ENCODE measurements at places on chromosomes 3 and 15.

- peak; percentile 13 for DNase-seq
Measured at GRCh38 chr15:76903251-76903681, 1.9 kb downstream of the SCAPER start.

DNA sequence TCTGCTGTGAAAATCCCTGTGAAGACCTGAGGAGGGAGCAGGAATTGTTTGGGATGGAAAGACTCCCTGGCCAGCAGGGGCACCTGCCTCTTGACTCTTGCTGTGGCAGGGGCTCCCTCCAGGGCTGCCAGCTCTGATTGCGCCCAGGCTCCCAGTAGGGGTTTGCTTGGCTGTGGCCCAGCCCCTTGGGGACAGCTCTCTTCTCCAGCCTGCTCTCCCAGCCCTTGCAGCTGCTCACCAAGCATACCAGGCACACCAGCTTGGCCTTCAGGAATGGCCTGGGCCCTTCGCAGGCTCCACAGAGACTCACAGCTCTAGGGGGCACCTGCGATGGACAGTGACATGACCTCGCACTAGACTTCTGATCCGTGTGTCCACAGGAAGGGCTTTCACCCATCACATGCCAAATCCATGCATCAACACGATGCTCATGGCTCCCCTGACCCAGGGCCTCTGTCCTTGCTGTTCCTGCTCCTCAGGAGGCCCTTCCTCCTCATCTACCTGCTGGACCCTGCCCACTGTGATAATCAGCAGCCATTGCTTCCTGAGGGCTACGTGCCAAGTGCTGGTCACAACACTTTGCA lies 61.8 kb downstream of the SCN5A start:
- DNase-seq: no peak

DNA sequence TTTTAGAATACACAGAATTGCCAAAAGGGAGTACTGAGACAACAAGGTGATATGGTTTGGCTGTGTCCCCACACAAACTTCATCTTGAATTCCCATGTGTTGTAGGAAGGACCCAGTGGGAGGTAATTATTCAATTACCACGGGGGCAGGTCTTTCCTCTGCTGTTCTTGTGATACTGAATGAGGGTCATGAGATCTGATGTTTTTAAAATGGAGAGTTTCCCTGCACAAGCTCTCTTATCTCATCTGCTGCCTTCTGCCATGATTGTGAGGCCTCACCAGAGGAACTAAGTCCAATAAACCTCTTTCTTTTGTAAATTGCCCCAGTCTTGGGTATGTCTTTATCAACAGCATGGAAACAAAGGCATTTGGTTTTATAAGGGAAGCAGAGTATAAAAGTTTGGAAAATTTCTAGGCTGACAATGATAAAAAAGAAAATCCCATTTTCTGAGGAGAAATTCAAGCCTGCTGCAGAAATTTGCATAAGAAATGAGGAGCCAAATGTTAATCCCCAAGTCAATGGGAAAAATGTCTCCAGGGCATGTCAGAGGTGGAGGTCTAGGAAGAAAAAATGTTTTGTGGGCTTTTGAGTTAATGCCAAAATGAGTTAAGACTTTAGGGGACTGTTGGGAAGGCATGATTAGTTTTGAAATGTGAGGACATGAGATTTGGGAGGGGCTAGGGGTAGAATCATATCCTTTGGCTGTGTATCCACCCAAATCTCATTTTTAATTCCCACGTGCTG lies 130.5 kb upstream of the THRB start:
- DNase-seq: no peak

GRCh38 chr15:55981582-55982249 lies 11.7 kb downstream of the NEDD4 start:
- no peak for DNase-seq

DNA sequence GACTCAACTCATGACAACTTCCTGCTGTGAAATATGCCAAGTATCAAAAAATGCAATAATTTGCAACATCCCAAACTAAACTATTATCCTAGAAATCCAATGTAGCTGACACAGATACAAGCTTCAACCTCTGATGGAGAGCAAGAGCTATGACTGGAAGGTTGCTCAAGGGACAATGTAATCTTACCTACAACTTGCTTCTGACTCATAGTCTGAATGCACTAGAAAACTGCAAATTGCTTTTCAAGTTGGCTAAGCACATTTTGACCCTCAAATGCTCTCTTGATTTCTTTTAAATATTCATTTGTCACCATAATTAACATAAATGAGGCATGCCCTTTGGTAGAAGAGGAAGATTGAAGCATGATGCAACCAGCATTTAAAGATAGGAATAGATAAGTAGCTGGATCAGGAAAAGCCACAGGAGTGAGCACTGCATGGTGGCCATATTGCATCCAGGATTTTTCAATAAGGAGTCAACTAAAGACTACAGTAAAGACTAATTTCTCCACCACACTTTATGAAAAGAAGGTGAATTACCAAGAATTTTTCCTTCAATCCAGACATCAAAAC lies 630.8 kb upstream of the GBE1 start:
- no peak for DNase-seq

DNA sequence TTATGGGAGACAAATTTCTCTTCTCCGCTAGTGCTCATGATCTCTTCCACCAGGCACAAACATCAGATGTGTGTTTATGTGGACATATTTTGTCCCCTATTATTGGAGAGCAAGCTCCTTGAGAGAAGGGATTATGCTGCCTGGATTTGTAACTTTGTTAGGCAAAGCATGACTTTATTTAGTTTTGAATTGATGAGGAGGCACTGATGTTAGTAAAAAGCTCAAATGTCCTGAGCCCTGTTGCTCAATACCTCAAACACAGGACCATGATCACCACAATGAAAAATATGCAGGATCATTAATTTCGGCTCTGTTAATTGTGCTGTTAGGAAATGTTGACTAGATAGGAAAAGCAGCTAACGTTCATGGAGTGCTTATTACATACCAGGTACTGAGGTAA lies 29.1 kb downstream of the SCG5 start:
- no peak for DNase-seq

DNA sequence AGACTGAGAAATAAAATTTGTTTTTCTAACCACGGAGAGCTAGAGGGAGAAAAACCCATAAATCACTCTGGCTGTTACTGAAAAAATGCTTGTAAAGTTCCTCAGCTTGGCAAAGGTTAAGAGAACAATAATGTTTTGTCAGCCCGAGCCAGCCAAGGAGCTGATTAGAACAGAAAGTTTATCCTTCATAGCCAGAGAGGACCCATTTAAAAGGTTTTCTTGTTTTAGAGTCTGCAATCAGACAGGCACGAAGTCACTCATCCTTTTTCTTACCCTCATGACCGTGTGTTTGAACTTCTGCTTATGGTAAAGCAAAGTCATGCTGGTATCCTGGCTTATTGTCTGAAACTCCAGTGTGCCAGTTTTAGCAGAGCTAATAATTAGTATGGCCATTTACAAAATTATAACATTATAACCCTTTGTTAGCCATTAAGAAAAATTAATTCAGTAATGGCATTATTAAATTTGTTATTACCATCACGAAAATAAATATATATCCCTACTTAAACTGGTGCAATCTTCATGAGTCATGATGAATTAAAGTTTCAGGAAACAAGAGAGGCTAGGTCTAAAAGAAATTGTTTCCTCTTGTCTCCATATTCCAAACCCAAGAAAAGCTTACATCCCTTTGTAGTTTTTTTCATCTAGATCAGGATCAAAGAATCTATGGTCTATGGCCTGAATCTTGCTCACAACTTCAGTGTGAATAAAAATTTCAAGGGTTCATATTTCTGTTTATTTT lies 13.5 kb upstream of the STXBP5L start:
- no peak for DNase-seq

DNA sequence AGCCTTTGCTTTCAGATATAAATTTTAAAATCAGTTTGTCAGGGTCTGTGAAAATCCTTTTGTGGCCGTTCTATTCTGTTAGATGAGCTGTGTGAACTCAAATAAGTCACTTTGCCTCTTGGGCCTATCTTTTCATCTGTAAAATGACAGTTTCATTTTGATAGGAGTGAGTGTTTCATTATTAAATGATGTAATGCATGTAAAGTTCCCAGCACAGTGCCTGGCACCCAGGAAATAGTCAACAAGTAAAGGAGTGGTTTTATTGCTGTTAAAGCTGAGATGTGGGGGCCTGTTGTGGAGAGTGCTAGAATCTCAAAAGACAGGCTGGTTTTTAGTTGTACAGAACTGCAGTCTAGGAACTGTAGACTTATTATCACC lies 394.5 kb upstream of the CFAP20DC start:
- DNase-seq: no peak

GRCh38 chr3:14410106-14410502 lies 7.7 kb downstream of the SLC6A6 start:
- no peak for DNase-seq

DNA sequence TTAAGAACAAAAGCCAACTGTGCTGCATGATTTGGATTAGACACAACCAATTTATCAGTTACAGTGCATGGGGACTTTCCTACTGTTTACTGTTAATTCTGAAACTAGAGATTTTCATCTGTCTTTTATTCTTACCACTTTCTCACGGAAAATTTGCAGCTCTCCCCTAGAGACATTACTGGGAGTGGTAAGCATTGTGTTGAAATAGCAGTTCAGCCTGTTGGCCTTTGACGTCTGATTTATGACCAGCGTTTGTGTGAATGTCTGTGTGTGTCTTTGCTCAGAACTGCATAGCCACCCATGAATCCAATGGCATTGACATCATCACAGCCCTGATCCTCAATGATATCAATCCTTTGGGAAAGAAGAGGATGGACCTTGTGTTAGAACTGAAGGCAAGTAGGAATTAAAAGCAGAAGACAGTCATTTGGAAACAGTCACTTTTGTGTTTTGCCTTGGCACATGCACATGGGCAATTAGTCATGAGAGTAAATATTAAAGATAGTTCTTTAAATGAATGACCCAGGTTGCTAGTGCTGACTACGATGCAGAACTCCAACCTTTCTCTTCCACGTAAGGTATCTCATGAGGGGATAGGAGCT lies 202.2 kb upstream of the BHLHE40 start:
- DNase-seq: no peak

- DNase-seq: no peak
Measured at GRCh38 chr3:110575702-110576101, 495.9 kb upstream of the NECTIN3 start.

DNA sequence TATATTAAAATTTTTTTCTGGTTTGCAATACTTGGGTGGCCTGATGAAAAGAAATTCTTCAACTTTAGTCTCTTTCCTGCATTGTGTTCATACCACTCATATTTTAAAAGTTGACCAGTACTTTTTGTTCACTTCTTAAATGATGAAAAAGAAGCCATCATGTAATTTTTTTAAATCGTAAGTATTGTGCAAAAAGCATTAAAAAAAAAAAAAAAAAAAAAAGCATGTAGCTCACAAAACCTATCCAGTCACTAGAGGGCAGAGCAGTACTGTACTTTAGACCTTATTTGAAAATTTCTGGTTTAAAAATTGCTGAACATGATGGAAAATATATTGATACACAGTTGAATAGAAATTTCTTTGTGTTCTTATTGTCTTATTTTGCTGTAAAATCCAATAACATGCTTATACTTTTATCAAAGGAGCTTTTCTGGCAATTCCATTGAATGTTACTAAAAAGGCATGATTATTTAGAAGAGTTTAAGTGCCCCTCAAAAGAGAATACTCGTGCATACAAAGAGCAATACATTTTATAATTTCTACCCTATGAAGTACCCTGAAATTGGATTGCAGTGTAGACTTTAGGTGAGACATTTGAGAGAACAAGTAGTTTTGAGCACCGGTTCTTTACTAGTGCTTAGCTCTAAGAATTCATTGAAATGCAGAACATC lies 137.7 kb downstream of the BBX start:
- no peak for DNase-seq

DNA sequence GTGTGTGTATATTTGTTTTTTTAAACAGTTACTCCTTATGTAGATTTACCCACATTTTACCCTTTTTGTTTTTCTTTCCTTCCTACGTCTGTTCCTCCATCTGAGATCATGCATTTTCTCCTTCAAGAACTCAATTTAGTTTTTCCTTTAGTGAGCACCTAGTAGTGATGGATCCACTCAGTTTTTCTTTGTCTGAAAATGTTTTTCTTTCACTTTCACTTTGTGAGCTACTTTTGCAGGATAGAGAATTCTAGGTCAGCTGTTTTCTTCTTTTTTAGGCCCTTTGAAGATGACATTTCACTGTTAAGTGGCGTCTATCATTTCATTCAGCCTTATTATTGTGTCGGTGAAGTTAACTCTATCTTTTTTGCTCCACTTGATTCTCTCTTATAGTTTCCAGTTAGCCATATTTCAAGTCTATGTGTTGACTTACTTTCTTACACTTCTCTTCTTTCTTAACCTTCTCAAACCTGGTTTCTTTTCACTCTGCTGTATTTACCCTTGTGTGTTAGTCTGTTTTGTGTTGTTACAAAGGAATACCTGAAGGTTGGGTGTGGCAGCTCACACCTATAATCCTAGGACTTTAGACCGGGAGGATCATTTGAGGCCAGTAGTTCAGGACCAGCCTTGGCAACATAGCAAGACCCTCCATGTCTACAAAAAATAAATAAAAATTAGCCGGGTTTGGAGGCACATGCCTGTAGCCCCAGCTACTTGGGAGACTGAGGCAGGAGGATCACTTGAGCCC lies 55.8 kb downstream of the PRKCI start:
- DNase-seq: no peak

DNA sequence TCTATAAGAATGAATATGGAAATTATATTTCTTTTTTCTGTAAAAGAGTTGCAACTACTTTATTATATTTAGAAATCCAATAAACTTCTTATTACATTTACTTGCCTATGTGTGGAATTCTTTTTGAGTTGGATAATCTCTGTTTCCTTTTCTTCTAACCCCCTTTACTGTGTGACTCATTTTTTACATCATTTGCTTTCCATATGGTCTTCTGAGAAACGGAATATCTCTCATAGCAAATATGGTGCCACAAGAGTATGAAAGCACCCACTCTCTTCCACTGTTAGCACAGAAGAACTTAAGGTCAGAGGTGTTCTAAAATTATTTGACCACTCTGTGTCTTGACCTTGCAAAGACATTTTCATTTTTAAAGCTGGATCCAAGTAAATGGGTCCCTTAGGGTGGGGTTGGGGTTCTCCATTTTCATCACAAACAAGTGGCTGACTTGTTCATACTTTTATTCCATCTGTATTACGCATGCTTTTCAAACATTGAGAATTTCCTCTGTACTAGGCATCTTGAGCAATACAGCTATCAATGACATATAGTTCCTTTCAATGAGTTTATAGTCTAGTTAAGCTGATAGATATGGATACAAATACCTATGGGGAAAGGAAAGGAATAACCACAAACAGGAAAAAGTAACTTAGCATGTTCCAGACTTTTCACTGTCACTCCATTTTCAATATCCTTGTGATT lies 281.1 kb upstream of the TPRG1 start:
- DNase-seq: peak; percentile 55

GRCh38 chr3:901953-902778 lies 190.7 kb upstream of the CNTN6 start:
- DNase-seq: no peak

DNA sequence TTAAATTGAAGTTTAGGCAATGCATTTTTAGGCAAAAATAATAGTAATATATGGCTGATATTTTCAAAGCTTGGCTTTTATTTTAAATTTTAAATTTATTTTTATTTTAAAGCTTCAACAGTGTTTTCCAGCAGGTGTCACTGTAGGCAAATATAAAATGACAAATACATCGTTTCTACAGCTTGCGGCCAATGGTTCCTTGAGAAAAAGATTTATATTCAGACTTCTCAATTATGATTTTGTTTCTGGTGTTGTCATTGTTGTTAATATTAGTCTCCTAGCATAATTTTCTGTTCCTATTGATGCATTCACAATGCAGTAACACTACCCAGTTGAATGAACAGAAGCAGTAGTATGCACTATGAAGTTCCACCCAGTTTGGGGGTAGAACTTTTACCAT lies 220.7 kb upstream of the DNAJC19 start:
- DNase-seq: peak; percentile 2

GRCh38 chr3:126664591-126665214 lies 9.8 kb upstream of the TXNRD3 start:
- DNase-seq: no peak

GRCh38 chr3:18237251-18238005 lies 187.7 kb downstream of the SATB1 start:
- peak; percentile 32 for DNase-seq

Data from non-pigmented ciliary epithelial cell (primary cell).